ENCODE measurements at places on chromosomes 7 and 10.

DNA sequence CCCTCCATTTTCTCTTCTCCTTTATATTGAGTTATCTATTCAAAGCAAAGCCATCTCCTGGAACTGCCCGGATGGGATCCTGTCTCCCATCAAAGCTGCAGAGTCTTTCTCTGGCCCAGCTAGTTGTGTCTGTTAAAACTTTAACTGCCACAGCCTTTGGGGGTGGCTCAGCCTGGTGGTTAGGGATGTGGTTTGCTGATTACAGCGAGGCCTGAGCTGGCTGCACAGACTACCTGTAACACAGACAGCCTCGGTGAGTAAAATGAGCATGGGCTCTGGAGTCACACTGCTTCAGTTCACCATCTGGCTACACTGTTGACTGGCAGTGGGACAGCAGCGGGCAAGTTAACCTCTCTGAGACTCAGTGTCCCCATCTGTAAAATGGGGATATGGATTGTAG, 18.4 kb upstream of the HABP2 start:
- DNase-seq: no peak

DNA sequence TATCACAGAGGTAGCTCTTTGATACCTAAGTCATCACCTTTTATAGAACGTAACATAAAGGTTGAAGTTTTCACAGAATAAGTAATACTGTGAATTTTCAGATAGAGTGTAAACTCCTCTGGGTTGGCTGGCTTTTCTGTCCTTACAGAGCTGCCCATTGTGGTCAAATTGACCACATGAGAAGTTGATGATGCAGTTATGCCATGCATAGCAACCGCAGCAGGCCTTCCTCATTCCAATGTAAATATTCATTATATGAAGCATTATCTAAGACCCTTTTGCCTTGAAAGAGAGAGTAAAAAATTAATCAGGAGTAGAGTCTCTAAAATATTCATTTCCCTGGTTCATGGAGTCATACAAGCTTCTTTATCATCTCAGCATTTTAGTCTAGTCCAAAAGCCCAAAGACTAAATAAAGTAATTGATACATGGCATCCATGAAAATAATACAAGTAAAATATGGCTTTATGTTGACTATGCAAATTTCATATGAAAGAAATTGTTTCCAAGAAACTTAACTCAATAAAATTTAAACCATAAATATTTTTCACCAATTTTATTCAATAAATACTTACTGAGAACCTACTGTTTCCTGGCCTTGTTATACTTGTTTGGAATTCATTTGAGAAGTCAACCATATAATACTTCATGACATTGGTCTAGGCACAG, 516.4 kb downstream of the PCDH15 start:
- no peak for DNase-seq

- DNase-seq: no peak
Measured at GRCh38 chr10:50968386-50969091, 83.1 kb upstream of the A1CF start.

- DNase-seq: no peak
Measured at GRCh38 chr10:24898501-24898900, 53.9 kb downstream of the PRTFDC1 start.

DNA sequence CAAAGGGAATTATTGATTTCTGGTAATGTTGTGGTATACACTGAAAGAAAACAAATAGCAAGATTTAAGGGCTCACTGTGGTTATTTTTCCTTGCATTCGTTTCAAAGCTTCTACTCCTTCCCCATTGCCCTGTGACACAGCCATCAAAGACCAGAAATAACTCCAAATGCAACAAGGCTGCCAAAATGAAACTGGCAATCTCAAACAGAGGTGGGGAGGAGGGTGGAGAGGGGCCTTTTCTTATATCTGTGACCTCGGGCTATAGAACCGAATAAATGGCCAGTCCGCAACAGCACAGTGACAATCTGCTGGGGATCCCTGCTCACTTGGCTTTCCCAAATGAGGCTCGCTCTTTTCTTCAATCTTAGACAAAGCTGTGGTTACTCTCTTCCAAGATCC, 17.4 kb upstream of the SPOCK2 start:
- no peak for DNase-seq

DNA sequence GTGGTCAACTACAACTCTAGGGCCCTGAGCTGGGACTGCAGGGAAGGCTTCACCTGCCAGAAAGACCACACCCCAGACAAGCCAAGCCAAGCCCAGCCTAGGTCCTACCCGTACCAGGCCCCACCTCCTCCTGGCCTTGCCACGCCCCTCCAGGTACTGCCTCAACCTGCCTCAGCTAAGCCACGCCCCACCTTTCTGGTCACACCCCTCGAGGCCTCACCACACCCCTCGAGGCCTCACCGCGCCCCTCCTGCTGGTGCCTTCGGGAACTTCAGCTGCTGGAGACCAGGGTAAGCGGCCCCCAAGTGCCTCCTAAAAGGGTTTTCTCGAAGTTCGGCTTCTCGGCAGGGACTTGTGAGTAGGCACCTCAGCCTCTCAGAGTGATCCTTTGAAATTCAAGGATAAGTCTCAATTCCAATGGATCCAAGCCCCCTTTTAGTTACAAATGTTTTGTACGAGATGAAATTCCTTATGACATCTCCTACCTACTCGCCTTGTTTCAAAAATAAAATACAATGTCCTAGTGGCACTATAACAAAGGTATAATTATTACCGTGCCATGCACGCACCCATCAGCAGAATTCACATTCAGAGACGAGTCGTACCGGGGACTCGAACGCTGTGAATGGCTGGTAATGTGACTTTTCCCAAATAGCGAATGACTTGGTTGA, 171.2 kb downstream of the ARHGAP21 start:
- no peak for DNase-seq

DNA sequence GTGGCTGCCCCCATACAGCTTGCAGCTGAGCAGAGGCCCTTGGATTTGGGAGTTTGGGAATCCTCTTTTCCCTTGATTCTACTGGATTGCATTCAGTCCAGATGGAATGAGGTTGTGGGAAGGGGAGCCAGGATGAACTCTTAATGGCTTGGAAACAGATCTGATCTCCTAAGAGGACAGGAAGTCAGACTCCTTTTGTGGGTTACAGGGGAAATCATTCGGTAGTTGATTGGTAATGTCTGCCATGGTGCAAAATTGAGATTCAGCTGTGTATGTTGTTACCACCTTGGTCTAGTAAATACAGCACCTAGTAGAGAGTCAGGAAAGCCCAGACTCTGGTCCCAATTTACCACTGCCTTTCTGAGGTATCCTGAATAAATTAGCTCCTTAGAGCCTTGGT, 144.2 kb upstream of the TNRC18 start:
- DNase-seq: no peak

DNA sequence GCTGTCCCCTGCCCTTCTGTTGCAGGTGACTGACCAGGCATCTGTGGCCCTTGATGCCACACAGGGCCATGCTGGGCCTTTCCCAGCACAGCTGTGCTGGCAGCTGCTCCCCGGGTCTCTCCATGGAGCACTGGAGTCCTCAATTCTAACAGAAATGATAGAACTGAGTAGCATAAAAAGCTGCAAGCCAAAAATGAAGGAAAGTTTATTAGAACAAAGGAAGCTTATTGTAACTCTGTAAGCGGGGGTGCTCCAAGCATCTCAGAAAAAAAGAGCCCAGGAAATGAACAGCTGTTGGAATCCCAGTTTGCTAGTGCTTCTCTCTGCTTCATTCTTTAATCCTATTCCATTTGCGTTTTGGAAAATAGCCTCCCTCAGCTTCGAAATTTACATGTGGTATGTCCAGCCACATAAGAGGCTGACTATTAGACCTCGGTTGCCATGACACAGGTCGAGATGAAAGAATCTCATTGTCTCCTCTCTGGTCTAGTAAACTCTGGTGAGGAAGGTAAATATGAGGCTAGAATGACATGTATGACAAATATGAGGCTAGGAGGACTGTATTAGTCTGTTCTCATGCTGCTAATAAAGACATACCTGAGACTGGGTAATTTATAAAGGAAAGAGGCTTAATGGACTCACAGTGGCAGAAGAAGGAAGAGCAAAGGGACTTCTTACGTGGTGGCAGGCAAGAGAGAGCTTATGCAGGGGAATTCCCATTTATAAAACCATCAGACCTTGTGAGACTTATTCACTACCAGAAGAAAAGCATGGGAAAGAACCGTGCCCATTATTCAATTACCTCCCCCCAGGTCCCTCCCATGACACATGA, 23.7 kb downstream of the EPDR1 start:
- DNase-seq: peak; percentile 23

- DNase-seq: no peak
Measured at GRCh38 chr7:27462575-27463270, 200.0 kb downstream of the HIBADH start.

DNA sequence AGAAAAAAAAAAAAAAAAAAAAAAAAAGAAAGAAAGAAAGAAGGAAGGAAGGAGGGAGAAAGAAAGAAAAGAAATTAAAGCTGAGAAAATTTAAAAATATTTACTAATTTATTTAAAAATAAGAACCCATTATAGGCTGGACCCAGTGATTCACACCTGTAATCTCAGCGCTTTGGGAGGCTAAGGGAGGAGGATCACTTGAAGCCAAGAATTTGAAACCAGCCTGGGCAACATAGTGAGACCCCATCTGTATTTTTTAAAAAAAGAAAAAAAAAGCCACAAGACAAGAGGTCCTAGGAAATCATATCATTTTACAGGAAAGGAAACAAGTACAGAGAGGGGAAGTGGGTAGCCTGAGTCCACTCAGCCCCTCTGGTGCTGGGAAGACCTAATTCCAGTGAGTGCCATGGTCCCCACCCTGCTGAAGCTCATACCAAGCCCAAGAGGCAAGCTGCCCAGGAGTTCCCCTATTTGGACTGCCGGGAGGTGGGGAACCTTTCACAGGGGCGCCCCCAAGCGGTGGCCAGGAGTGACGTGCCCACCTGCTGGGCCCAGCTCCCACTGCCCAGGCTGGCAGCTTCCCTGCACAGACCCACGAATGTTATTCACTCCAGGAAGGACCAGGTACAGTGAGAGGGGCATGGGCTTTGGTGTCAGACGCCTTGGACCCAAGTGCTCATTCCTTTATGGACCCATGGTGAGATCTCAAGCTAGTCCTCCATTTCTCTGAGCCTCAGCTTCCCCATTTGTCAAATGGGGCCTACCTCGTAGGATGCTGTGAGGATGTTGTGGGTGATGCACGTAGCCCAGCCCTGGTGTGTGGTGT, 133.6 kb downstream of the ZMIZ1 start:
- peak; percentile 59 for DNase-seq

DNA sequence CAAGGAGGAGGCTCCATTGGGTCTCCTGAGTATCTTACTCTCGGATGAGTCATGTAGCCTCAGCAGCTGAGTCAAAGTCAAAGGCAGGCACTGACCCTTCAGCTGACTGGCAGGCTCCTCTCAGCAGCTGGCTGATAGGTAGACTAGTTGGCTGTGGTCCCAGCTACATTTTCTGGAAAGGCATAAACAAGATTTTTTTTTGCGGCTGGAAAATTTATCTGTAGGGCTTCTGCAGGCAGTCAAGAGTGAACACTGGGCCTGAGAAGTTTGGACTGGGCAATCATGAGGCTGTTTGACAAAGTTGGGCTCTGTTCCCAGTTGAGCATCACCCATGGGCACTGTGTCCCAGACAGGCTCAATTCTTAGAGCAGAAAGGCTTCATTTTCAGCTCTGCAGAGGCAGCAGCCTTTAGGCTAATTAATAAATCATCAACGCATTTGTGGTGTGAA, 796.2 kb downstream of the CCSER2 start:
- DNase-seq: no peak

GRCh38 chr7:79789584-79790345, 336.3 kb upstream of the MAGI2 start:
- DNase-seq: no peak

DNA sequence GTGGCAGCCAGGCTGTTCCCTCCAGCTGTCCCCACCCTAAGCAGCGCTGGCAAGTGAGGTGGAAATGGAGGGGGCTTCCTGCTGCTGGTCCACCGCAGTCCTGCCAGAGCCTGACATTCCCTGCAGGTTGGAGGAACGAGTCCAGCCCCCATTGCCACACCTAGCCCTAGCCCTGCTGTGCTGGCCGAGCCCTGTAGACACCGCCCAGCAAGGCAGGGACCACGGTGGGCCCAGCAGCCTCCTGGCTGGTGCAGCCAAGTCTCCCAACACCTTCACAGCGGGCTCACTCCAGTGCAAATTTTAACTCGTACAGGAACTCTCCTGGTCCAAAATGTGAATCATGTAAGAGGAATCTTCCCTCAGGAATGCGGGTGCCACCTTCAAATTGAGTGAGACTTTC, 116.3 kb downstream of the PAXIP1 start:
- no peak for DNase-seq

- no peak for DNase-seq
Measured at GRCh38 chr7:51279391-51280023, 37.1 kb downstream of the COBL start.

DNA sequence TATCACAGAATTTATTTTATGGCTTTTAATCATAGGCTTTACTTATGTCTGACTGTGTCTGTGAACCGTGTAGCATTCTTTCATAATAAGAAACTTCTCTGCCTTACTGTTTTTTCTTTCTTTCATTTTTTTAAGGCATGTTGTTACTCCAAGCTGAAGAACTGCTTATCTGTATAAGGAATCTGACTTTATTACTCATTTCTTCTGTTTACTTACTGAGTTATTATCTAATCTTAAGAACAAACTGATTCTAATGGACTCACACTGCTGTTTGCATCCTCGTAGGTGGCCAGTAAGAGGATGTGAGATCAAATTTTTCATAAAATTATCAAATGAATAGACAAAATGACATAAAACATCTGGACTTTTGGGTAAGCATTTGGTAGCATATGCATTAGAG, 54.7 kb upstream of the DNAJC1 start:
- DNase-seq: no peak

DNA sequence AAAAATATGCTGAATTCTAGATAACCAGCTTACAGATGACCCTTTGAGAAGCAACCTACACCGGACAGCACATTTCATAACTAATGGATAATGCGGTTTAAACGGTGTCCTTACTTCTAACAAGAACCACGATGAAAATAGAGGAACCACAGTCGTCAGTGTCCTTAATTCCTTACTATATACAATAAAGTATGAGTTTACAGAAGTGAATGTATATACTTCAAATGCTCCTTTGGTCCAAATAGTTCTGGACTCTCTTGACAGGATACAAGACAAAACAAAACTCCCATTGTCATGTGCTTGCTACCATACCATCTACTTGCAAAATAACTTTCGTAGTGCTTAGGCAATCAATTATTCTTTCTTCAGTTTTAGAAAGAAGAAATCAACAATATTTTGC, 2.4 kb downstream of the NAMPT start:
- peak; percentile 72 for DNase-seq

GRCh38 chr10:133444342-133445267, 9.1 kb upstream of the SCART1 start:
- DNase-seq: no peak

GRCh38 chr7:118306771-118307170, 82.3 kb downstream of the ANKRD7 start:
- DNase-seq: no peak

DNA sequence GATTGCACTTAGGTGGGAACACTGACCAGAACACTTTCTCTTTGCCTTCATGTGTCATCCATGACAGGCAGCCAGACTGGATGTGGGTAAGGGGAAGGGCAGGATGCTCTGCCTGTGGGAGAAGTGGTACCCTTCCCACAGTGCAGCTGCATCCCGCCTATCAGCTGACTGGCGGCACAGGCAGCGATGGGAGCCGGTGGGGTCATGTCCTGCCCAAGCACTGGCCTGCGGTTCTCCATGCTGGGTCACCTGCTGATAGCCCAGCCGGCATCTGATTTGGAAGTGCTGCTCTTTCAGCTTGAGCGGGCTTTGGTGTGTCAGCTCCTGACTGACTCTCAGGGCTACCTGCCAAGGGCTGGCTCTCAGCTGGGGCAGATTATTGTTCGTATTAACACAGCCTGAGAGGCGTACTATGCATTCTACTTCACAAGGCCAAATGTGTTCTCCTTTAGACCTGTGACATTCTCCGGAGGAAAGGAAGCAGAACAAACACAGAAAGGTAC, 105.2 kb upstream of the PDLIM1 start:
- DNase-seq: no peak

Data from inflammatory macrophage treated with lipopolysaccharide for 4 hours (primary cell).